ENCODE measurements at places on chromosomes 7 and 10.

DNA sequence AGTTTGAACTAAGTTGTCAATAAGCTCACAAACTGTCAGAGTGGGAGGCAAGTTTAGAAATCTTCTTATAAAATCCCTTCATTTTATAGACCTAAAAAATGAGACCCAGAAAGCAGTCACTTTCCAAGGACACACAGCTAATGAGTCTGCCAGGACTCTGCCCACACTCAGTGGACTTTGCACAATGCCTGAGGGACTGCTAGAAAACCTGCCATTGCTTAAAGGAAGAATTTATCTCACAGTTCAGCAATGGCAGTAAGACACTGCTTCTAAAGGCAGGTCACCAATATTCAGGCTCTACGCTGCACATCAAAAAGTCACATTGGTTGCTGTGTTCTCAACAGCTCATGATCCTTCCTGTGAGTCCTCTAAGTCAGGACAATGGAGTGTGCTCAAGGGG lies 698.1 kb downstream of the GRID1 start:
- DNase-seq: no peak

- DNase-seq: peak; percentile 41
Measured at GRCh38 chr7:53350241-53350640, 314.8 kb downstream of the POM121L12 start.

GRCh38 chr10:69268761-69269416 lies 9.4 kb upstream of the HK1 start:
- no peak for DNase-seq

DNA sequence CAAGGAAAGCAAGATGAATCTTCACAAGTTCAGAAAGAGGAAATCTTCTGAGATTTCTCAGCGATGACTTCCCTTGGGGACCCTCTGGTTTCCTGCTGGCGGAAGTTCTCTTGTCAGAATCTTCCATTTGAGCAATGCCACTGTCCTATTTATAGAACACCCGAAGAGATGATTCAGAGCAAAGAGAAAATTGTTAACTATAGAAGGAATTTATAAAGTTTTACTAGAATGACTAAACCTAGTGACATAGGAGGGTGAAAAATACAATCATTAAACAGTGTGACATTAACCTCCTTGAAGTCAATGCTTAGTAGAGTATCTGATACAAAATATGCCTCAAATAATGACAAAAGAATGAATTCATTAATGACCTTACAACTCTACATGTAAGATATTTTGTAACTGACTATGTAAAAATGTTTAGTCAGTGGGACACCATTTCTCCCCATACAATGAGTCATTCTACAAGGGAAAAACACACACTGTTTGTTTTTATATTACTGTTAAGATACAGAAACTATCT lies 206.5 kb upstream of the CNTNAP2 start:
- DNase-seq: no peak

DNA sequence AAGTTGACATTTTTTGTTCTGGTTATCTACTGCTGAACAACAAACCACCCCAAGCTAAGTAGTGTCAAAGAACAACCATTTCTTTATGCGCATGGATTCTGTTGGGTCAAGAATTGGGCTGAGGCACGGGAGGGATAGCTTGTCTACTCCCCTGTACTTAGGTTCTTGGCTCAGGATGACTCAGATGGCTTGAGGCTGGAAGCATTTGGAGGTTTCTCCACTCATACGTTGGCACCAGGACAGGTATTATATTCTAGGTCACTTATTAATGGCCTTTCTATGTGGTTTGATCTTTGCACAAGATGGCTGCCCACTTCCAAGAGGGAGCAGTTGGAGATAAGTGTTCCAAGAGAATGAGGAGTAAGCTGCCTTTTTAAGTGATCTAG lies 11.8 kb upstream of the TFAM start:
- DNase-seq: no peak

DNA sequence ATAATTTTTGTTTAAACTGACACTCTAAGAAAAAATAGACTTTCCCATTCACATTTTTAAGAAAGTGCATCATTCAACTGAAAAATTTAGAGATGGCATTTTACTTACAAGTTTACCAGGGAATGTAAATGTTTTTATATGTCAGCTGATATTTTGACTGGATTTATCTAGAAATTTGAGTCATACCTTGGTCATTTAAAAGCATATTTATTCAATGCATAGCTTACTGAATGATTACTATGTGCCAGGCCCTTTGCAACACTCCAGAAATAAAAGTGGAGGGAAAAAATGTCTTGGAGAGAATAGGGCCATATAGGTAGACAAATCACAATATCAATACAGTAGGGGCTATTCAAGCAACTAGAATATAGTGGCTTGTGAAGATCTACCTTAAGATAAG lies 98.4 kb upstream of the FAM3C start:
- no peak for DNase-seq

DNA sequence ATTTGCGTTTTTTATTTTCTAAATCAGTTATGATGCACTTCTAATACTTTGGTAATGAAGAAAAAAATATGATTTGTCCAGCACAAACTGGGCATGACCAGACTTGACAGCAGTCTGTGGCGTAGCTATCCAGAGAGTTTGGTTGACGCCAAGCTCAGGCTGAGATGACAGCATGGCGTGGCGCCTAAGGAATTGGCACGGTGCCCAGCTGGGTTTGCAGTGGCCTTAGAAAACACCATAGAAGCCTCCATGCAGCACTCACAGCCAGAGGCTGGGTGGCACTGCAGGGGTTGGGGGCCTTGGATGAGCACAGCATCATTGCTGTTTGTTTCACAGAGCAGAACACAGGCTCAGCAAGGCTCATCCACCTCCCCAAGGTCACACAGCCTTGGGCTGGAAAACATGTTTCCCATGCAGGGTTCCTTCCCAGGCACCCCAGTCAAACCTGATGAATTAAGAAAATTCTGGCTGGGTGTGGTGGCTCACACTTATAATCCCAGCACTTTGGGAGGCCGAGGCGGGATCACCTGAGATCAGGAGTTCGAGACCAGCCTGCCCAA lies 88.9 kb downstream of the GTF2IRD1 start:
- no peak for DNase-seq

GRCh38 chr10:96138102-96138501 lies 8.0 kb downstream of the ZNF518A start:
- DNase-seq: no peak

DNA sequence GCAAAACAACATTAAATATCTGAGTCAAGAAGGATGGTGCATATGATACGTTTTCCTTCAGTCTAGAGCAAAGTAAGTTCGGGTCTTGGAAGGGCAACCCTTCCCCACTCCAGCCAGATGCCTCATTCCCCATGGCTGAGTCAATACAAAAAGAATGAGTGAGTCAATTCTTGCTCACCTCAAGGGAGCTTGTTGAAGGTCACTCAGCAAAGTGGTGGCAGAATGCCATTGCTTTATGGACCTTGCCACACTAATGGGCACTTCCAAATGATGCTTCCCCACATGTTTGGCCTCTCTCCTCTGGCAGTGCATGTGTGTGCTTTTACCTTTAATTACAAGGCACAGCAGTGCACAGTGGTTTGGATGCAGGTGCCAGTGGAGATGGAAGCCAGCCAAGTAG lies 296.5 kb downstream of the SORCS3 start:
- DNase-seq: peak; percentile 60

GRCh38 chr7:43362652-43363034 lies 220.3 kb upstream of the STK17A start:
- DNase-seq: peak; percentile 18

GRCh38 chr10:110212119-110213006 lies 5.0 kb downstream of the MXI1 start:
- peak; percentile 18 for DNase-seq

GRCh38 chr7:55557666-55558188 lies 14.6 kb downstream of the VOPP1 start:
- no peak for DNase-seq

Measured in LoVo (cell line).